ENCODE measurements at places on chromosomes 6 and 20.

DNA sequence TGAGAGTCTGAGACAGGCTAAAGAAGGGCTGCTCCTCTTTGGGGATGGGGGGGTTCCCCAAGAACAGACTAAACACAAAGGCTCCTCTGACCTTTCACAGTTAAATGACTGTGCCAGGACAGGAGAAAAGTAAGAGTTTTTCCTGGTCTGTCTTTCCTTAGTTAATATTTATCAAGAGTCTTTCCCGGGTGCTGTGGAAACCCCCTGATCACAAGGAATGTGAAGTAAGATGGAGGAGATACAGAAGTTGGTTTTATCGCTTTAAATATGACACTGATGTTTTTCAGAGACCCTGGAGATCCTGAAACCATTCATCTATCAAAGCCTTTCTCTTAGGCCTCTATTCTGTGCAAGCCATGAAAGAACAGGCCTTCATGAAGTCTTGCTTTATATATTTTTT is 105.8 kb downstream of the RNF144B start:
- no peak for DNase-seq

DNA sequence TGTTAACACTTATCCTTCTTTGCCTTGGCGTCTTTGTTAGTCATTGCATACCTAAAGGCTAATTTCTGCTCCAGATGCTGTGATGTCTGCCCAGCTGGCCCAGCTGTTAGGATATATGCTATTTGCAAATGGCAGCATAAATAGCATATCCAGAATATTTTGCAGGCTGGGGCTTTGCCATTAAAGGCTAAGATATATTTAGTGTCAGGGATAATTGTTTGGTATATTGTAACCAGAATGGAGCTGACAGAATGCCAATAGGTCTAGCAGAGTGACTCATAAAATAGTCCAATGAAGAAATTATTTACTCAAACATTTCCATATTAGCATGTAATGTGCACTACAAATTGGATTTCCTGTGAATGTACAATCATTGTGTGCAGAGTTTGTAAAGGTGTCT is 584.1 kb upstream of the FLRT3 start:
- DNase-seq: no peak

DNA sequence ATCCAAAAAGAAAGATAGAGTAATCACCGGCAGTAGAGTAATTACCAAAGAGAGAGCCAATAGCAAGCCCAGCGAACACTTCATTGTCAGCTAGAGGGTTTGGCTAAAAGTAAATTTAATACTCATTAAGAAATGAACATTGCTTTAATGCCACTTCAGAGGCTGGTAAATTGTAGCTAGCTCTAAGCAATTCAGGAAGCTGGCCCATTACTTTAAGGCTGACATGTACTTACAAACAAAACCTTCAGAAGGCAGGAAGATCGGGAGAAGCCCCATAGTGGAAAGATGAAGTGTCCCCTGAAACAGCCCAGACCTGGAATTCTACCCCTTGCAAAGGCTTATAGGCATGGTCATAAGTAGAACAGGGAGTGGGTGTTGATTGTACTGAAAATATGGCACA is 396.6 kb upstream of the ID4 start:
- no peak for DNase-seq

GRCh38 chr6:33812669-33813068 is 8.9 kb upstream of the MLN start:
- DNase-seq: peak; percentile 47

DNA sequence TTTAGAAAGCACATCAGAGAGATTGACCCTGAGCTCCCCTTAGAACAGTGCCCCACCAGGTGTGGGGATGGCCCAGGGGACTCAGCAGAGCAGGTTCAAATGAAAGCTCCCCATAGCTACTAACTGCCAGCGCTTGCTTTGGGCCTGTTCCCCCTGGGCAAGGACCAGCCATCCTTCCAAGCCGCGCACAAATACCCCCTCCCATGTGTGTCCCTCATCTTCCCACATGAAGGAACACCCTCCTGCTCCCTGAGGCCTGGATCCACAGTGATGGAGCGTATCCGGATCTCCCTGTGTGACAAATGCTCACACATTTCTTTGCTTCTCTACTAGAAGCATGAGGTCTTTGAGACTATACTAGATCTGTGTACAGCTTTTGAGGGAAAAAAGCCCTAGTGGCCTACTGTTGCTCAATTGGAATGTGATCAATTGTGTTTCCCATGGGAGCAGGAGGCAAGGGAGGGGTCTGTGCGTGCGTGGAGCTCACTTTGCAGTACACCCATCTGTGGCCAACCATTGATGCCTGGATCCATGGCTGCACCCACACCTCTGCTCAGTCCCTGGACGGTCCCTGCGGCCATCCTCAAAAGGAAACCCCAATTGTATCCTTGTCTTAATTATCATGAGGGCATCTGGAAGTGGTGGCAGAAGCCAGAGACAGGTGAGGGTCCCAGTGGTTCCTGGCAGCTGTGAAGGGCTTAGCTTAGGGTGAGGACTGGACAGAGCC is 1.4 kb upstream of the RAET1G start:
- no peak for DNase-seq

- DNase-seq: no peak
Observed at GRCh38 chr6:52536424-52536916, 40.4 kb downstream of the TRAM2 start.

GRCh38 chr6:3287308-3287707 is 28.6 kb downstream of the PSMG4 start:
- DNase-seq: no peak

- DNase-seq: no peak
Observed at GRCh38 chr6:155708100-155708499, 252.5 kb upstream of the NOX3 start.

- no peak for DNase-seq
Observed at GRCh38 chr6:7803214-7803613, 77.3 kb downstream of the BMP6 start.

- DNase-seq: peak; percentile 92
Observed at GRCh38 chr6:20169119-20169557, 43.1 kb downstream of the MBOAT1 start.

DNA sequence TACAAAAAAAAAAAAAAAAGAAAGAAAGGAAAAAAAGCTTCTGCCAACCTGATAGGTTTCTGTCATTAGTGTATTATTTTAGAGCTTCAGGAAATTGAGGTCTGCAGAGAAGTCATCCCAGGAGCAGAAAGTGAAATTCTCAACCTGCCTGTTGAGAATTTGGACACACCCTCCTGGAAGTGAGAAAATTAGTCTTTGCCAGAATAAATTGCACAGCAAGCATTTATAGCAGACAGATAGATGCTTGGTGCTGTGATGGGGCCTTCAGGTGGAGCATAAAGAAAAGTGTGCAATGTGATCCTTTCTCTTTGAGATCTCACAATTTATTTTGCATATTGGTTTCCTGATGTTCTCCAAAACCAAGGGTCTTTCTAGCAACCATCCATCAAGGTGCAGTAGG is 4.7 kb downstream of the BTN2A2 start:
- no peak for DNase-seq

DNA sequence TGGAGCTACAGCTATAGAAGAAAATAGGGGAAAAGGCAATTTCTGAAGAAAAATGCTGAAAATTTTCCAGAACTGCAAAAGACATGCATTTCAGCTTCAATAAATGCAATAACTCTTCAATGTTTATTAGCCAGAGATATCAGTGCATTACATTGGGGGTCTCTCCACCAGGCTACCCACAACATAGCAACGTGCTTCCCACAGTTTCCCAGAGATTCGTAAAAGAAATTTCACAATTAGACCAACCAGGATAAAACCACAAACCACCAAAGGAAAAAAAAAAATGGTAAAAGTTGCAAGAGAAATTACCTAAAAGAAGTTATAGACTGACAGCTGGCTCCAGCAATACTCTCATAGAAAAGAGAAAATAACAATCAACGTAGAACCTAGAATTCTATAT is 16.0 kb downstream of the LY86 start:
- no peak for DNase-seq

DNA sequence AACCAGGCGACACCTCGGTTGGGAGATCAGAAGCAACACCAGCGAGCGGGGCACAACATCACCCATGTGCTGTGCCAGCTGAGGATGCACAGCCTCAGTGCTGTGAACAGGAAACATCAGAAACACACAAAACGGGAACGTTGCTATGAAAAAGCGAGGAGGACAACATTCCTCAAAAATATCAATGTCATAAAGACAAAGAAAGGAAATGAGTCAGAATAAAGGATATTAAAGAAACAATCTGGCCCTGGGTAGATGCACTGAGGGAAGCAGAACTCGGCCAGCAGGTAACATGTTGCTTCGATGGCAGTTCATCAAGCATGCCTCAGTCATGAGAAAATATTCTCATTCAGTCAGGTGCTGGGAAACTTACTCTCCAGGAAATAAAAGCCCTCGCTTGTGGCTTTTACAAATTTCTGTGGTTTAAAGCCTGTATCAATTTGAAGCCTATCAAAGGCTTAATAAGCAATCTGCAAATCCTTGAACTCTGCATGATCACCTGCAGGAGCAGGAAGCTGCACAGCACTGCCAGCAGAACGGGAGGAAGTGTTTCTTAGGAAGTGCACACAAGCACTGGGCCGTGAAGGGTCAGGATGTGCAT is 77.5 kb downstream of the GINS1 start:
- DNase-seq: no peak
